ENCODE measurements at places on chromosomes 6 and 20.

- no peak for DNase-seq
Measured at GRCh38 chr6:45757443-45758130, 258.1 kb downstream of the CLIC5 start.

DNA sequence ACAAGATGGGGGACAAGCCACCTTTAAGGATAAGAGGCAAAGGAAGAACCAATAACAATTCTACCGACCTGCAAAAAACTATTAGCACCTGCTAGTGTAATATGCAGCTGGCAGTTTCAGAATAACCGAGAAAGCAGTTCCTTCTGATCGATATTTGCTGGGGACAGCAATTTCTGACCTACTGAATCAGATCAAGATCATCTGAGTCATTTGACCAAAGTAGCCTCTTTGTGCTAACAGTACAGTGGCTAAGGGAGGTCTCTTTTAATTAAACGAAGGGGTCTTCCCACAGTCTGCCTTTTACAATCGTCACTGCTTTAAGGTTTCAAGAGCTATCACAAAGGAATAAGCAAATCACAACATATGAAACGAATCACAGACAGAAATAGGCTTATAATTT is 318.9 kb downstream of the BTBD9 start:
- no peak for DNase-seq

DNA sequence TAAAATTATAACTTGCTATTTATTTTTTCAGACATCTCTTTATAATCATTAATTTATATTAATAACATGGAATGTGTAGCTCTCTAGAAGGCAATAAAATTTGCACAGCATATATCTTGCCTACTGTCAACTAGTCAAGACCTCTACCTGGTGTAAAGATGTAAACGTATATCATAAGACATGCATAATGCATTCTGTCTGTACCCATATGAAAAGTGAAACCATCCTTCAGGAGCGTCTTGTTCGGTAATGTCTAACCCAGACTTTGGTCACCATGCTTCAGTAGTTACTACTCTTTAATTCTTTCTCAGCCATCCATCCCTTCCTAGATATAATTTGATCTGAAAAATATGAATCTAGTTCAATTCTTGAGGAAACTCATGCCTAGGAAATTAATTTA is 21.0 kb downstream of the CEP43 start:
- DNase-seq: no peak

GRCh38 chr20:24959591-24960301 is 10.7 kb downstream of the CST7 start:
- DNase-seq: no peak

- no peak for DNase-seq
Measured at GRCh38 chr20:51540580-51540979, 1.9 kb downstream of the NFATC2 start.

DNA sequence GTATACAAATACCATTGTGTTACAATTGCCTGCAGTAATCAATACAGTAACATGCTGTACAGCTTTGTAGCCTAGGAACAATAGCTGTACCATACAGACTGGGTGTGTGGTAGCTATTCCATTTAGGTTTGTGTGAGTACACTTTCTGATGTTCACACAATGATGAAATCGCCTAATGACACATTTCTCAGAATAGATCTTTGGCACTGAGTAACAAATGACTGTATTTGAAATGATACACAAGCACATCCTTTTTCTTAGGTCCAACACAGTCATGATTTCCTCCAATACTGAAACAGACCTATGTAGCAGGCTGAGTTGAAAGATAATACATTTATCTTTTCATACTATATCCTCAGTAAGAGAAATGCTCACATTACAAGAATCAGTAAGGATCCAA is 13.9 kb downstream of the KHDRBS2 start:
- no peak for DNase-seq

DNA sequence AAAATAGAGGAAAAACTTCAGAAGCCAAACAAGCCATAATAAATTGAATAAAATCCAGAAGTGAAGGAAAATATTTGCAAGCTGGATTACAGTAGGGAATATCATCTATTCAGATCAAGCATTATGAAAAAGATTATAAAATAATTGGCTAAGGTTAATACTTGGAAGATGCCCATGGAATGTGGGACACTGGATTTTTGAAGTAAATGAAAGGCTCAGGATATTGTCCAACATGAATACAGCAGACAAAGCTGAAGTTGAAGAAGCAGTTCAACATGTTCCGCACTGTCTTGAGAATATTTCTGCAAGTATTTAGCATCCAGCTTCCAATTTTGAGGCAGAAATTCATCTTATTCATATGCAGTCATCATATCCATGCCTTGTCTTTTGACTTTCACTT is 1278.4 kb upstream of the GJE1 start:
- no peak for DNase-seq

DNA sequence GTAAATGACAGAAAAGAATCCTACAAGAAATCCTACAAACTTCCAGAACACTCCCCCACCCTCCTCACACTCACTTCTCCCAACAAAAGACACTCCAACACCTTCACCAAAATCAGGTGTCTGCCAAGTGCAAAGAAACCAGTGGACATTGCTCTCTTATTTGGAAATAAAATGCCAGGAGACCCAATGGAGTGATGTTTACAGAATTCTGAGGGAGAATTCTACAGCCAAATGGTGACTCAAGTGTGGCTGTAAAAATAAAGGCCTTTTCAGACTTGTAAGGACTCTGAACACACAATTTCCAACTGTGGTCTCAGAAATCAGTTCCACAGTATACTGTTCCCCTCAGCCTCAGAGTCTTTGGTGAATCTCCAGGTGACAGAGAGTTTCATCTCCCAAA is 109.6 kb upstream of the CARMIL1 start:
- DNase-seq: no peak

DNA sequence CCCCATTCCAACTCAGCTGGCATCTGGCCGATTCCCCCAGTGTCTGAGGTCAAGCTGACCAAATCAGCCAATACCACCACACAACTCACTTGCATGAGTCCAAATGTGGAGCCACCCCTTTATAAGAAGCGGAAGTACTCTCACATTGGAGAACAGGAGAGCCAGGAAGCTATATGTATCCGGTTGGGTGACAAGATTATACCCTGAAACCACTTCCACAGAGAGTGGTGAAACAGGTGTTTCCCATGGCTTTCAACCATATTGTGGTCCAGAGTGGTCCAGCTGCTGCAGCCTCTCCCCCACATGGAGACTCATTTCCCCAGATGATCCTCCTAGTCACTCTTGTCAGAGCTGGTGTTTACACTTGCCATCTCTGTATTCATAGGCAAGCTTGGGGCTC is 24.0 kb upstream of the SERINC1 start:
- no peak for DNase-seq

DNA sequence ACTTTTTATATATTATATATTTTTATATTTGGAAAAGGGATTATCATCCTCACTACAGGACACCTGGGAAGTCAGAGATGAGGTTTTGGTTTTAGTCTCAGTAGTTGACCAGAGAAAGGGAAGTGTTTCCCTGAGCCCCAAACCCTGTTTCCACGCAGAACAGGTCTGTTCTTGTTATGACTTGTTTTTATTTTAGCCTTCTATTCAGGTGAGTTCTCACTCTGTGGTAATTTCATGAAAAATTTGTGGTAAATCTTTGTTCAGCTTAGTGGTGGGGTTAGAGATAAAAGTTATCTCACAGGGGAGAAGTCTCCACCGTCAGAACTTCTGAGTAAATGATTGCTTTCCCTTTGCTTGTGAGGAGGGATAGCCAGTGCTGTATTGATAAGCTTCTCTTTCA is 224.9 kb downstream of the FARS2 start:
- no peak for DNase-seq

DNA sequence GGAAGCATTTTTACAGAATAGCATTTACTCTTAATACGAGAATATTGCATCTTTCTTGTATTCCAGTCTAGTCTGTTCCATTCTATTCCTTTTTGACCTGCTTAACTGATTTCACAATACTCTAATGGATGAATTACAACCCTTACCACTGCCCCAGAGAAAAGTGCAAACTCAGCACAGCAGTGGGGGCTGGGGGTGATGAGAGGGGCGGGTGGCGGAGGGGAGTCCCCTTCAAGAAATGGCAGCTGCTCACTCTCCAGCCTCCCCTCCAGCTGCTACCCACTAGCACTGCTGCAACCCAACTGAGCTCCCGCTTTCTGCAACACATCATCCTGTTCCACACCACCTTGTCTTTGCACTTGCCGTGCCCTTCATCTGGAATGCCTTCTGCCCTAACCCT is 30.1 kb downstream of the PIM1 start:
- DNase-seq: no peak

DNA sequence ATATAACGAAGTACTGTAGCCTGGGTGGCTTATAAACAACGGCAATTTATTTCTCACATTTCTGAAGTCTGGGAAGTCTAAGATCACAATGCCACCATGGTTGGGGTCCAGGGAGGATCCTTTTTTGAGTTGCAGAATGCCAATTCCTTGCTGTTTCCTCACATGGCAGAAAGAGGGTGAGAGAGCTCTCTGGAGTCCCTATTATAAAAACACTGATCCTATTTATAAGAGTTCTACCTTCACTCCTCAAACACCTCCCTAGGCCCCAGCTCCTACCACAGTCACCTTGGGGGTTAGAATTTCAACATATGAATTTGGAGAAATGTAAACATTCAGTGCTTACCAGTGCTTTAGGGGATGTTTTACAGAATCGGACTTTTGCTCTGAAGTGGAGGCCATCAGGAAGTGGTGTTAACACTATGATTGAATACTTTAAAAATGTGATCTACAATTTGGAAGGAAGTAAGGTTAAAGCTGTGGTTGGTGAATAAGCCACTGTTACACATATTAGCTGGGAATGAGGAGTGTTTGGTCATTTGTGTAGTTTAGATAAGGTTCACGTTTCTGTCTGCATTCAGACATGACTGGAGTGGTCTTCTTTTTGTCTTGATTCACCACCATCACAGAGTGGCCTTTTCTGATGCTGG is 79.9 kb upstream of the SPTLC3 start:
- no peak for DNase-seq

DNA sequence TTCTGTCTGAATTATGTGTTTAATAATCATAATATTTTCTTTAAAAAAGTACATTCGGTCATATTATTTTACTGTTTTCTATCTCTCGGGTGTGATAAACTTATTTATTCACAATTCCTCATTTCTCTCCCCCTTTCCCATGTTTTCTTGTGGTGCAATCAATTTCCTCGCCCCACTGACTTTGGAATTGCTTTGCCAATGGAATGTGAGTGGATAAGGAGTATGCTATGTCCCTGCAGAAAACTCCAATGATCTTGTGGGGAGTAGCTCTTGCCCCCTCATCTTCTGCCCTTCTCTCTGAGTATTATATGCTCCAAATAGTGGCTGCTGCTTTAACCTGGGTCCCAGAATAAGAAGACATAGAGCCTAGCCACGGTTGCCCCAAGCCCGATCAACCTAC is 64.1 kb downstream of the HMGN3 start:
- no peak for DNase-seq

DNA sequence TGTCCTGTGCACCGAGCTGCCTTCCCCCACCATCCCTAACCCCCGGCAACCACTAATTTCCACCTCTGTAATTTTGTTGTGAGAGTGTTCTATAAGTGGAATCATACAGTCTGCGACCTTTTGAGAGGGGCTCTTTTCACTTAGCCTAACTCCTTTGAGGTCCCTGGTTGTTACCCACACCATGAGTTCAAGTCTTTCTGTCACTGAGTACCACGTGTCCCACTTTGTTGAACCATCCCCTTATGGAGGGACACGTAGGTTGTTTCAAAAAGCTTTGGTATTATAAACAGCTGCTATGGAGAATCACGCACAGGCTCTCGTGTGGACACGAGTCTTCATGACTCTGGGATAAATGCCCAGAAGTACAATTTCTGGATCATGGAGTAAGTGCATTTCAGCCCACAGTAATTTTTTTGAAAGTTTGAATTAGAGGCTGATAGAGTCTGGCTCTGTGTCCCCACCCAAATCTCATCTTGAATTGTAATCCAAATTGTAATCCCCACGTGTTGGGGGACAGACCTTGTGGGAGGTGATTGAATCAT is 9.5 kb downstream of the FAM209B start:
- no peak for DNase-seq

- no peak for DNase-seq
Measured at GRCh38 chr20:30811885-30812671, 445.4 kb upstream of the DEFB115 start.

DNA sequence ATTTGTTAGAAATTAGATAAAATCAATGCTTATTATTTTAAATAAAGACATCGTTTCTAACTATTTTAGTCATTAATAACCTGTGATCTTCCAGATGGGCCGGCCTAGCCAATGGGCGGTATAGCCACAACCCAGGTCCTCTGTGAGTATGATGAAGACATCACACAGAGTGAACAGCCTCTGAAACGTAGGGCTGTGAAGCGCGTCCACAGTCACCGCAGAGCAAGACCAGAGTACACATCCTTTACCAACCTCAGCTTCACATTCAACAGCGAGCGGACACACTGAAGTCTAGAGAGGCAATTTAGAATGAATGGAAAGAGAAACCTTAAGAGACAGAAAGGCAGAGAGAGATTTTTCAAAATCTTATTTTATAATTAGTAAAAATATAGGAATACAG is 125.0 kb upstream of the RPS6KA2 start:
- DNase-seq: no peak

GRCh38 chr6:155530219-155530834 is 74.7 kb upstream of the NOX3 start:
- DNase-seq: no peak

Measured in activated CD4-positive, alpha-beta T cell treated with anti-CD3 and anti-CD28 coated beads for 1 hour (primary cell).